ENCODE measurements at places on chromosomes 1 and 21. TPM values are rescaled to one million over a fixed set of nuclear protein-coding genes. Genes with fewer than 3 reads are reported as not detected.

DNA sequence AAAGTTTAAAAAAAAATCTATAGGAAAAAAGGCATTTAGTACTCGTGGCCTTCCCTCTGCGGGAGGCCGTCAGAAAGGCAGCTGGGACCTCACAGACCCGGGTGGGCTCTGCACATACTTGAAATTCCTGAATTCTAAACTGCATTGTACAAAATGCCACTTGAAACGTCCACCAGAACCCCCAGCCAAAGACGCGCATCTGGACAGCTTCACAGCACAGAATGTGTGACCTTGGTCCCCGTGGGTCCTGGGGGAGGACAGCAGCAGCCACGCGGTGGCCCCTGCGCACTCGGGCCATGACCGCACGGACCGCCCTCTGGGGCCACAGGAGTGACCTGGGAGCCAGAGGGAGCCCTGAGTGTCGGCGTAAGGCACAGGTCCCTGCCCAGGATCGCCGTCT lies 20.6 kb upstream of the MRPS14 start:
- no peak for DNase-seq

- no peak for DNase-seq
These were observed 357.6 kb upstream of the ZP4 start for GRCh38 chr1:238248356-238248755.

DNA sequence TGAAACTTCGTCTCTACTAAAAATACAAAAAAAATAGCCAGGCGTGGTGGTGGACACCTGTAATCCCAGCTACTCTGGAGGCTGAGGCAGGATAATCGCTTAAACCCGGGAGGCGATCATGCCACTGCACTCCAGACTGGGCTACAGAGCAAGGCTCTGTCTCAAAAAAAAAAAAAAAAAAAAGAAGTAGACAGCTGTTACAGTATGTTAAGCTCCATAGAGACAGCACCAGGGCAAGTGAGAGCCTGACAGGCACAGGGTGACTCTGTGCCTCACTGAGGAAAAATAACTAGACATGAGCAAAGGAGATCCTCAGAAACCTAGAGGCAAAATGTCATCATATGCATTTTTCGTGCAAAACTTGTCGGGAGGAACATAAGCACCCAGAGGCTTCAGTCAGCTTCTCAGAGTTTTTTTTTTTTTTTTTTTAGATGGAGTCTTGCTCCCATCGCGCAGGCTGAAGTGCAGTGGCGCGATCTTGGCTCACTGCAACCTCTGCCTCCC lies 9.0 kb upstream of the PRDX1 start:
- no peak for DNase-seq

- DNase-seq, result no peak
These were observed 13.1 kb downstream of the TRIM62 start for GRCh38 chr1:33168556-33169289.

Gene PPIAL4G
- total RNA-seq, result not detected

GRCh38 chr1:159090286-159091179 lies 14.0 kb upstream of the AIM2 start:
- no peak for DNase-seq

Gene HPCA
- not detected for total RNA-seq

- no peak for DNase-seq
These were observed 37.1 kb upstream of the SOD1 start for GRCh38 chr21:31622397-31622796.

DNA sequence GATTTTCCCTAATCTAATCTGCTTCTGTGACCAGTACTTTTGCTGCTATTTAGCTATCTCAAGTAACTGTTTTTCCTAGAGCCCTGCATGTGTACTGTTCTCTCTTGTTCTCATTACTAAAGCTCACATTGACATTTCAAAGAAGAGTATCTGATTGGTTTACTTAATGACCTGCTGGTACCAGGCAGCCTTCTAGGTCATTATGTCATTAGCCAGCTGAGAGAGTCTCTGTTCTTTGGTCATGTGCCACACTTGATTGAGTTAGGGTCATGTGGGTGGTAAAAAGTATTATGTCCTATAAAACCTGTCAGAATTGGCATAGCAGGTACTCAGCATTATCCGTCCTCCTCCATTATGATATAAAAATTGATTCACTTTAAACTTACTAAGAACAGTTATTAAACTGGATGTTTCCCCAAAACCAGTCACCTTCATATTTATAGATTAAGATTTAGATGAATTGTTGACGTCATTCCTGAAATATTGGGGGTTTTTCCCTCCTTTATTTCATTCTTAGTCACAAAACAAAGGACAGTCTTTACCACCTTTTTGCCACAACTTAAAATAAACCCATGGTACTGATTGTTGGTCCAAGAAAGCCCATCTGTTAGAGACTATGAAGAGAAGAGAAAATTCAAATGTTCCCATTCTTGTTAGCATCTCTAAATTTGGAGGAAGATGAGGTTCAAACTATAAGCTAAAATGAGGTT lies 22.2 kb downstream of the FNDC5 start:
- no peak for DNase-seq

DNA sequence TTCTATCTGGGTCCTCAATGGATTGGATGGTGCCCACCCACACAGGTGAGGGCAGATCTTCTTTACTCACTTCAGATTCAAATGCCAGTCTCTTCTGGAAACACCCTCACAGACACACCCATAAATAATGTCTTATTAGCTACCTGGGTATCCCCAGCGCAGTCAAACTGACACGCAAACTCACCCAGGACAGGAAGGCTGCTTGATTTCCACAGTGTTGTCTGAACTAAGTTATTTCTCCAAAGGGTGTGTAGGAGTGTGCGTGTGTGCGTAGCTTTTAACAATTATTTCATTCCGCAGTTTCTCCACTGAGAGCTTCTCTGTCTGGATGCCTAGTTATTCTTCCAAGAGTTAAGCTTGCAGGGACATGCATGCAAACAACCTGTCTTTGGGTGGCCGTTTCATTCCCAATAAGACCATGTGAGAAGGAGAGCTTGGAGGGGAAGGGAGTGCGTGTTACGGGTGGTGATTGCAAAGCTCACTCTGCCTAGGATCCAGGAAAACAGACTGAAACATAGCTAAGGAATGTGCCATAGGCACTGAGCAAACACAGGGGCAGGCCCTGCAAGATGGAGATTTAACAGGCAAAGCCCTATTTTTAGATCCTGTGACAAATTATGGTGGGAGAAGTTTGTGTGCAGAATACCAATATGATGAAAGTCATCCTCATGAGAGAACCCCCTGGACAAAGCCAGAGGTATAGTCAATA lies 269.7 kb downstream of the DYRK1A start:
- DNase-seq, result no peak

Gene S100A12
- not detected for total RNA-seq

- DNase-seq, result no peak
These were observed 28.9 kb upstream of the S1PR1 start for GRCh38 chr1:101207891-101208290.

DNA sequence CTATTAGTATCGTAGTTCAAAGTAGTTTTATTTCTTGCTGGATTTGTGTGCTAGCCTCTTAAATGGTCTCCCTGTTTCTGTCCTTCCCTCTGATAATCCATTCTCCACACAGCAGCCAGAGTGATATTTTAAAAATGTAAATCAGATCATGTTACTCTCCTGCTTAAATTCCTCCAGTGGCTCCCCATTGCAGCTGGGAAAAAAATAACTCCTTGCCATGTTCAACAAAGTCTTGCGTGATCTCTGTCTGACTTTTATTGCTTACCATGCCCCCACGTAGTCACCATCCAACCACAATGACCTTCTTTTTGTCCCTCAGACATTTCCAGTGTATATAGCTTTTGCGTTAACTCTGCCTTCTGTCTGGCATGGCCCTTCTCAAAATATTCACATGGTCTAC lies 178.8 kb downstream of the FGGY start:
- no peak for DNase-seq

DNA sequence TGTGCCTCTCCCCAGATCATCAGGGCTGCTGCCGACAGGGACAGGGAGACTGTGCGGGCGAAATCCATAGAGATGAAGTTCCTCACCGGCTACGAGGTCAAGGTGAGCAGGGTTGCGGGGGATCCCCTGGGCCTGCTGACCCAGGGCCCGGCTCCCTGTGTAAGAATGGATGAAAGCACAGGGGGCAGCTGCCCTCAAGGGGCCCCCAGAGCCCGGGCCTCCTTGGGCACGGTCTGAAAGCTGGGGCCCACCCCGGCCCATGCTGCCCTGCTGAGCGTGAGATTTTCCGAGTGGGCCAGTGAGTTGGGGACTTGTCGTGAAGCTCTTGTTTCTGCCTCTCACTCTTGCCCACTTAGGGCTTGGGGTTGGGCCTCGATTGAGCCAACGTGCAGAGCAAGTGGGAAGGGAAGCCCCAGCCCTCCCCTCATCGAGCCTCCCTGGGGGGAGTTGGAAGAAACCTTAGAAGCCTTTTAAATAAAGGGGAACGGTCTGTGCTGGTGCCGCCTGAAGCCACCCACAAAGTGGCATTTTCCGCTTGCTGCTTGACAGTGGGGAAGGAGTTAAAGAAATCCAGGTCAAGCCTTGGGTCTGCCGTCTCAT lies 45.2 kb downstream of the COQ8A start:
- no peak for DNase-seq

Gene LIPI
- not detected for total RNA-seq

Gene DEPDC1
- 1.2 TPM for total RNA-seq

GRCh38 chr21:34844924-34845238 lies 176.1 kb downstream of the CLIC6 start:
- DNase-seq, result no peak

- no peak for DNase-seq
These were observed 14.7 kb downstream of the CMPK1 start for GRCh38 chr1:47348246-47348645.

- no peak for DNase-seq
These were observed 55.5 kb upstream of the FOXO6 start for GRCh38 chr1:41305576-41306363.

DNA sequence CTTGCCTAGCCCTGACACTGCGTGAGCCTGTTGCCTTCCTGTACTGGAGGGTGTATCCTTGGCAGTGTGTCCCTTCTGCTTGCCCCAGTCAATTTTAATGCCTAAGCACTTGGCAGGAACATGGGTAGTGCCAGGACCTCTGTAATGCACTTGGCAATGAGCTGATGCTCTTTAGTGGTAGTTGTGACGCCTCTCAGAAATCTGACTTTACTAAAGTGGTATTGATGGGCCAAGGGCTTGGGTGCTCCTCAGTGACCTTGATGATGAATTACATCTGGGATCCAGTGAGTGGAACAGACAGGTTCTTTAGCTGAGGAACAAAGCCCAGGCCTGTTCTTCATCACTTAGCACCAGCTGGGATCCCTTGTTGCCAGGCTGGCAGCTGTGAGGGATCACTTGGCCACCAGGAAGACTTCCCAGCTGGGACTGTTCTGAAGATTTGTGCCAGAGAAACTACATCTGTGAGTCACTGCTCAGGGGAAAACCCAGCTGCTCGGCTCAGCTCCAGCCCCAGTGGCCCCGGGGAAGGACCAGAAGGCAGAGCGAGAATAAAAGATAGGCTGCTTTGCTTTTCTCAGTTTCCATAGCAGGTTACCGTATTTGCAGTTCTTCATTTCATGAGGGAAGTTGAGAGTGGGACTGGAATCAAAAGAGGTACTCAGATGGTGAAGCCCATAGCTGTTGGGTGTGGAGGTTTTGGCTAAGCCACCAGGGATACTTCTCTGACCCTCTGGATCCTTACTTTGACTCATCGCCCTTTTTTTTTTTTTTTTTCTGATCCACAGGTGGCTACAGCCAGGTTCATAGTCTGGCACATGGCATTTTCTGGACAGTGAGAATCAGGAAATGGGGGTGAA lies 28.5 kb upstream of the KCNA2 start:
- DNase-seq, result peak; percentile 74

- no peak for DNase-seq
These were observed 53.1 kb downstream of the HNRNPR start for GRCh38 chr1:23290836-23291565.

GRCh38 chr1:165444897-165445370 lies at the start of gene RXRG:
Gene RXRG (minus strand): TSS chr1:165445126. CDS start chr1:165444893, 233 bp downstream.
- no peak for DNase-seq

- DNase-seq, result no peak
These were observed 552.9 kb downstream of the LTN1 start for GRCh38 chr21:28439788-28440187.

GRCh38 chr1:53274026-53274425 lies 35.7 kb upstream of the MAGOH start:
- no peak for DNase-seq
